ENCODE measurements at places on chromosomes 16 and 17.

DNA sequence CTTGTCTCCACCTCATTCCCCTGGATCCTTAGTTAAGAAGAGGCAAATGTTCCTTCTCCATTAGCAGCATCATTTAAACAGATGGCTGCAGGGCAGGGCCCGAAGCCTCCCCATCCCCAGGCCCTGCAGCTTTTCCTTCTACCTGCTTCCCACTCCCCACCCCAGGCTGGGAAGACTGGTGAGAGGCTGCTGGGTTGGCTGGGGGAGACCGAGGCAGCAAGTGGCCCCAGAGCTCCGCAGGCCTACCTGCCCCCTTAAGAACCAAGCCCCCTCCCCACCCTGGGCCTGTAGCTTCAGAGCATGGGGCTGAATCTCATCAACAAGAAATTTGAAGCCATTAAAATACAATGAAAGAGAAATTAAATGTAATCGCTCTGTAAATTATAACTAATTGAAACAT, 22.1 kb upstream of the RPL38 start:
- DNase-seq, result peak; percentile 62

GRCh38 chr16:60771138-60771537, 1265.1 kb downstream of the CDH8 start:
- no peak for DNase-seq

- no peak for DNase-seq
These were observed 31.4 kb downstream of the STX8 start for GRCh38 chr17:9544221-9544620.

- DNase-seq, result no peak
These were observed 124.3 kb upstream of the IRX5 start for GRCh38 chr16:54806378-54806777.

GRCh38 chr16:30780549-30780948, 6.5 kb downstream of the ZNF629 start:
- DNase-seq, result no peak

DNA sequence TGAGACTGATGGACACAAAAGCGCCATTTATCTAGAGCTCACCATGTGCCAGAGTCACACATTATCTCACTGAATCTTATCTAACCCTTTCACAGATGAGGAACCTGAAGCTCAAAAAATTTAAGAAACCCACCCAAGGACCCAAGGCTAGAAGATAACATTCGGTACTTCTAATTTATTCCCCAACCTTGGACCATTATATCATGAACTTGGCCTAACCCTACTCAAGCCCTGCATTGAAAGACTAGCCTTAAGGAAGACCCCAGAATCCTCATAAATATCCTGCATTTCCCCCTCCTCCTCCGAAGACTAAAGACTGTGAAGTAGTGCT, 548 bp upstream of the DYNC1LI2 start:
- no peak for DNase-seq

DNA sequence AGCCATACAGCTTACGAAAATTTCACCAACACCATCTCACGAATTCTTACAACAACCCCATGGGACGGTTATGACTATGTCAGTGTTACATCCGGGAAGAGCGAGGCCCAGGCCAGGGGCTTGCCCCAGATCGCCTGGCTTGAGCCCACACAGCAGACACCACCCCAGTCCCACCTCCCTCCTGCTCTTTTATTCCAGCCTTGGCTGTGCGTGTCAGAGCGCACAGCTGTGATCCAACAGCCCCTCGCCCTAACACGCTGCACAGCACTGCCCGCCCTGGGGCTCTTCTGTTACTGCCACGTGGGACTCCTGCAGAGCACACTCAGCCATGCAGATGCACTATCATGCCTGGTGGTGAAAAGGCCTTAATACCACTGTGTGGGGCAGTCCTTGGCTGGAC, 127.9 kb downstream of the ENGASE start:
- no peak for DNase-seq

- DNase-seq, result peak; percentile 65
These were observed 5.3 kb upstream of the WDR24 start for GRCh38 chr16:695355-696089.

GRCh38 chr17:80439499-80439898, 24.5 kb downstream of the ENDOV start:
- DNase-seq, result no peak

- DNase-seq, result no peak
These were observed 33.7 kb upstream of the KDM8 start for GRCh38 chr16:27169511-27170071.

DNA sequence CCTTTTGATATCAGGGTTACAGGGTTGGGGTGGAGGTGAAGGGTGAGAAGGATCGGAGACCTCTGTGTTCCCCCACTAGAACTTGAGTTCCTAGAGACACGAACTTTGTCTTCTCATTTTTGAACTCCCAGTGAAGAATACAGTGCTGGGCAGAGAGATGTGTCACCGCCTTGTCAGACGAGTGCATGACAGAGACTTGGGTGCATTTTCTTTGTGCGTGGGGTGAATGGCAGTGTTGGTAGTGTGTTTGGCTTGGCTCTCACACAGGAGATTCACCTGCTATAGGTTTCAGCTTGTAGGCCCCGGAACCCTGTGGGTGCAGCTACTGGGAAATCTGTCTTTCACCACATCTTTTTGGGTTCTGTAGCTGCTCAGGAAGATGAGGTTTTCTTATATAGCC, 40.0 kb upstream of the CCR7 start:
- DNase-seq, result no peak

- no peak for DNase-seq
These were observed 257.4 kb upstream of the IRX5 start for GRCh38 chr16:54673313-54673712.

DNA sequence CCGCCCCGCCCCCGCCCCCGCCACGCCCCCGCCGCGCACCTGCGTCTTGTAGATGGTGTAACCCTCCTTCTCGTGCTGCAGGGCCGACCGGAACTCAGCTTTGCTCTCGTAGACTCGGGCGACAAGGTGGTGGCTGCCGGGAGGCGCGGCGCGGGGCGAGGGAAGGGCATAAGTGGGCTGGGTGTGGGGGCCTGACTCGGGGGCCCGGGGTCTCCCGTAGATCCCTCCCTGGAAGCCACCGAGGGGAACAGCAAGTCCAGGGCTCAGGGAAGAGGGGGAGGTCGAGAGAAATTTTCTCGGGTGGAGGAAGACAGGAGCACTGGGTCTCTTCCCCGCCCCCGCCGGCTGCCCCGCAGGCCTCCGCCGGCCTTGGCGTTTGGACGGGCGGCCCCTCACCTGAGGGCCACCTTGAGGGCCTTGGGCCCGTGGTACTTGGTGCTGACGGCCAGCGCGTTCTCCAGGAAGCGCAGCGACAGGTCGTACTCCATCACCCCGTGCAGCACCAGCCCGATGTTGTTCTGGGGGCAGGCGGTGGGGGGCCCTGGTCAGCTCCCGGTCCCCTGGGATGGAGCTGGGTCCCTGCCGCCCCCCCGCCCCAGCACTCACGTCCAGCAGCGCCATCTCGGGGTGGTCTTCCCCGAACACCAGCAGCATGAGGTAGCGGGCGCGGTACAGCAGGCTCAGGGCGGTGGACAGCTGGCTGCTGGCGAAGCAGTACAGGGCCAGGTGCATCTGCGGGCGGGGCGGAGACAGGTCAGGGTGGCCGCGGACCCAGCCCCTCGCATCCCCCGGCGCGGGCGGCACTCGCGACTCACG, 19.4 kb downstream of the CLUH start:
- no peak for DNase-seq

DNA sequence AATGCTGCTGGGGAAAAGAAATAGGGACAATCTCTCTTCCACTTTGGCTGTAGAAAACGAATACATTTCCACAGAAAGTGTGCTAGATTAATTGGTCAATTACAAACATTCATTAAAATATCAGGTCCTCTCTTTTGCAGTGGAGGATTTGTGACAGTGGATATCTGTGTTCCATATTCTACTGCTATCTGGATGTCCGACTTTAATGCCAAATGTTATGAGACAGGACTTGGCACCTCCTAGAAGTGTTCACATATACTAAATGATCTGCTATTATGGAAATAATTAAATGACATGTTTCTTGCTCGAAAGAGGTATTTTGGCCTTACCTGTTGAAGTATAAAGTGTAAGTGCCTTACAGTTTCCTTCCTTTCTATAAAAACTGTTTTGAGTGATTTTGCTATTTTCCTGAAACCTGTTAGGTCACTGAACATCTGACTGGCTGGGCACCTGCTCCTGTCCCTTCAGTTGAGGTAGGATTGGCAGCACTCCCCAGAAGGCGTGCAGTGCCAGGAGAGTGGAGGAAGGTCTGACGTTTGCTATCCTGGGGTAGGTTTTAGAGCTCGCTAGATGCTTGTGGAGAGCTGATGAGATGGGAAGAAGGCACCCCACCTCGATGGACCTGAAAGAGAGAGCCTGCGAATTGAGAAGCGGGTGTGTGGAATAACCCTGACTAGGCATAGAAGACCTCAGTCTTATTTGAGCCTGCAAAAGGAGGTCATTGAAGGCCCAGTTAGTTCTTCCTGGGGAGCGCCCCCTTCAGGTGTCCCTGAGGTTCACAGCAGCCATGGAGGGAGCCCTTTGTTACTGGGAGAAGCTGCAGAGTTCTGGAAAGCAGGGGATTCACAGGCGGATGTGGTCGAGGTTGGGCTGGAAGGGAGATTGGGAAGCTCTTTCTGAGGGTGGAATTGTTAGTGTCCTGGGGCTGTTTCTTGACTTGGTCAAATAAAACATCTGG, 159.4 kb upstream of the ZNF267 start:
- no peak for DNase-seq

DNA sequence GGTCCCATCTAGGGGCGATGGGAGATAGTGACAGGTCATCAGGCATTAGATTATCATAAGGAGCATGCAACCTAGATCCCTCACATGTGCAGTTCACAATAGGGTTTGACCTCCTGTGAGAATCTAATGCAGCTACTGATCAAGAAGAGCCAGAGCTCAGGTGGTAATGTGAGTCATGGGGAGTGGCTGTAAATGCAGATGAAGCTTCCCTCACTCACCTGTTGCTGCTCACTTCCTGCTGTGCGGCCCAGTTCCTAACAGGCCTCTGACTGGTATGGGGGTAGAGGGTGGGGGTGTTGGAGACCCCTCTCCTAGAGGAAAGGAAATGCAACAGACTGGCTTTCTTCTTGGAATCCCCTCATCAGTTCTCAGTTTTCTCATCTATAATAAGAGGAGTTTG, 131.4 kb downstream of the CA10 start:
- DNase-seq, result no peak

GRCh38 chr16:57825298-57826044, 23.2 kb upstream of the KIFC3 start:
- no peak for DNase-seq

DNA sequence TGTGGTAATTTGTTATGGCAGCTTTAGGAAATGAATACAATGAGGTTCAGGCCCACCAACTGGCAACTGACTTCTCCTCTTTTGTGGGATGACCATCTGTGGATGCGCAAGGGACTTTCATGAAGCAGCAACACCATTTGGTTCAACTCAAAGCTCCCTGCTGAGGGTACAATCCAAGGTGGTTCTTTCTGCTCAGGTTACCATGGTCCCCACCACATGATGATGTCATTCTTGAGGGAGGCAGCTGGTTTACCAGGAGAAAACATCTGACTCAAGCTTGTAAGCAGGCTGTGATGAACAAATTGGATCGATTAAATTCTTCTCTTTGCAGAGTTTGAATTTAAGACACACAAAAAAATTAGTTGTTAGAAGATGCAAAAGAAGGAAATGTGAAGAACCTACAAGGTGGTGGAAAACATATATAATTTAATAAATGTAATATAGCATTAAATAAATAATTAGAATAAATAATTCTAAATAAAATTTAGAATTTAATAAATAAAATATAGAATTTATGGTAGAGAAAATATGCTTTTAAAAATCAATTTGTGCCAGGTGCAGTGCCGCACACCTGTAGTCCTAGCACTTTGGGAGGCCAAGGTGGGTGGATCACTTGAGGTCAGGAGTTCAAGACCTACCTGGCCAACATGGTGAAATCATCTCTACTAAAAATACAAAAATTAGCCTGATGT, 67.6 kb upstream of the ANKFN1 start:
- no peak for DNase-seq

- no peak for DNase-seq
These were observed 1.4 kb downstream of the SYNRG start for GRCh38 chr17:37607637-37608331.

DNA sequence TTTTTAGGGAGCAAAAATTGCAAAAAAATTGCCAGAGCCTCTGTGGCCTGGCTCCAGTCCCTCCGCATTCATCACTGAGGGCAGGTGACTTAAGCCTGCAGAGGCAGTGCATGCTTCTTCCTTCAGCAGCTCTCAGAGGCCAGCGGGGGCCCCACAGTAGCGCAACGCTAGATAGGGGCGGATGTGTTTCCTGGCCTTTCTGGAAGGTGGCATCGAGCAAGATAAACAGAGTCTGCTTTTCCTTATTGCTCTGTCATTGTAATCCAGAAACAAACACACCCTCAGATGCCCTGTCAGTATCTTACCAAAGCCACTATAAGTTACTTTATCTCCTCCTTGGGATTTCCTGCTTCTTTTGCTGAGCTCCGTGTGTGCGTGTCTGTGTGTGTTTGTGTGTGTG, 75.5 kb upstream of the IRX6 start:
- DNase-seq, result no peak

- DNase-seq, result peak; percentile 97
These were observed 588 bp downstream of the APRT start for GRCh38 chr16:88810912-88811768.

GRCh38 chr17:48551214-48551555, 6.3 kb upstream of the HOXB2 start:
- DNase-seq, result no peak

DNA sequence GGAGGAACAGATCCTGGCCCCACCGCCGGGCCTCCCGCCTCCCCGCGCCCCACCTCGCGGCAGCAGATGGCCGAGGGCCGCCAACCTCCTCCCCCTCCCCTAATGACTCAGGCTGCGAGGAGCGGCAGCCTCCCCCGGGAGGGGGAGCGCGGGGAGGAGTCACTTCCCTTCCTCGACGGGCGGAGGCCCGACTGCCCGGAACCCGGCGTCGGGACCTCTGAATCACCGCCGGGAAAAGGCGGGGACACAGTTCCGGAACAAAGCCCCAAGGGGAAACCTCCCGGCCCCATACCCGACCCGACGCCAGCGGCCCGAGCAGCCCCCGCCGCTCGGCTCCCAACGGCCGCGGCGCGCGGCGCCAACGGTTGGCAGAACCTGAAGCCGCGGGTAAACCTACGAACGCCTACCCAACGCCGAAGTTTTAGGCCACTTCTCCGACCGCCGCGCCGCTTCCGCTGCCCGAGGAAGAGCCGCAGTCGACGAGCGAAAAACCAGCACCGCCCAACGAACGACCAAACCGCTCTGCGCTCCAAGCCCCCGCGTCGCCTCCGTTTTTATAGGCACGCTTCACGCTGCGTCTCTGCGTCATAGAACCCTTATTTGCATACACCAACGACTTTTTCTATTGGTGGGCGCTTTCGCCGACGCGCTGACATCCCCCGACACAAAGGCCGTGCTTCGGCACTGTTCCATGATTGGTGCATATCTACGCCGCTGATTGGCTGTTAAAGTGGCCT, 5.2 kb upstream of the UNK start:
- peak; percentile 92 for DNase-seq

DNA sequence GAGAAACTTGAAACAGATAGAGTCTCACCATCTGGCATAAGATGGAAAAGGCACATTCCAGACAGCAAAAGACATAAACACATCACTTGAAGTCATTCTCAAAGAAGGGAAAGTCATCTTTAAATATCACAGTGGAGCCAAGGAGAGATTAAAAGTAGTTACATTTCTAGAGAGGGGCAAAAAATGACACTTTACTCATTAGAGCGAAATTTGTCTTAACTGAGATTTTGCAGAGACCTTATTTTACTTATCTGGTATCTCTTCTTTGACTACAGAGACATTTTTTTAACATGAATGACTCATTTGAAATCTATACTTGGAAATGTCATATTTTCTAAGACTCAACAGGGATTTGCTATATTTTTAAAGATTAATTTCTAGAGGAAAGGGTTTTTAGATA, 339.0 kb upstream of the KIF2B start:
- DNase-seq, result no peak

Data from posterior cingulate gyrus (tissue), 11 donors.